ENCODE measurements at places on chromosomes 1 and 21.

DNA sequence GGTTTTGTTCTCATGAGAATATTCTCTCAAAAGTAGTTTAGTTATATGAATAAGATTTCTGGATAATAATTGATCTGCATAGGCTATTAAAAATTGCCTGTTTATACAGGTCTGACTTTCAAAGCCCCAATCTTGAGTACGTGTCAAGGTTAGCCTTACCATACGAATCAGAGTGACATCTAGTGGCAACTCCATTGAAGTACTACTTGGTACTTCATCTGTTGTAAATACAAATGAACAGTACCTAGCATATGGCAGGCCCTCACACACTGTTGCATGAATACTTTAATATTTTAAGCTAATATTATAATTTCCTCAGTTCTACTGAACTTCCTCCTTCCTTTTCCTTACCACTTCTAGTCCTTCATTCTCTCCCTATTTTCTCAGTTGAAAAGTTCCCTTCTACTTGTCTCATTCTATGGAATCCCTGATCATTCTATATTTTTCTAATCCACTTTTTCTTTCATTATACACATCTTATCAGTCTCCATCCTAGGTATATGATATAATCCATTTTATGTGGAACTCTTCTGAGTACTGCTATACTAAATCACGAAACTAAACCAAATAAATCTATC lies 101.2 kb downstream of the AKT3 start:
- DNase-seq = no peak

DNA sequence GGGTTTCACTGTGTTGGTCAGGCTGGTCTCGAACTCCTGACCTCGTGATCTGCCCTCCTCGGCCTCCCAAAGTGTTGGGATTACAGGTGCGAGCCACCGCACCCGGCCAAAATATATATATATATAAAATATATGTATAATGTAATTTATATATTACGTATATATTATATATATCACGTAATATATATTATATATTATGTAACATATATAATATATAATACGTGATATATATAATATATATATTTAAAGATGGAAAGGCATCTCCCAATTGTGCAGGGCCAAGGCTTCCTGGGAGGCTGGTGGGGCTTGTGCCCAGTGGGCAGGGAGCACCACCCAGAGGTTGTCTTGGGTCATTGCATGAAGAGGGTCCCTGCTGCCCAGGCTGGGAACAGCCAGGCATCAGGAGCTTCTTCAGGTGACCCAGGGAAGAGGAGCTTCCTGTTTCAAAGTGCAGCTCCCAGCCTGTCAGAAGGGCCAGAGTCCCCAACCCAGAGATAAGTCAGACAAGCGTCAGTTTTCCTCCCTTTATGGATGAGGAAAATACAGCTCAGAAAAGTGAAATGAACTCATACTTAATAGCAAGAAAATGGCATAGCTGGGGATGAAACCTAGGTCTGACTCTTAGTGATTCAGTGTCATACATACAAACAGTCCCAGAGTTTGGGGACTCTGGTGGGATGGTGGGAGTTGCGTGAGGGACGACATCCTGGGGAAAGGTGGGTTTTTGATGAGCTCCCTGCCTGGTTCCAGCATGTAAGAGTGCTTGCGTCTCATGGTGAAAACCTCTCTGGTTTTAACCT lies 12.0 kb downstream of the UBE2Q1 start:
- DNase-seq = no peak

DNA sequence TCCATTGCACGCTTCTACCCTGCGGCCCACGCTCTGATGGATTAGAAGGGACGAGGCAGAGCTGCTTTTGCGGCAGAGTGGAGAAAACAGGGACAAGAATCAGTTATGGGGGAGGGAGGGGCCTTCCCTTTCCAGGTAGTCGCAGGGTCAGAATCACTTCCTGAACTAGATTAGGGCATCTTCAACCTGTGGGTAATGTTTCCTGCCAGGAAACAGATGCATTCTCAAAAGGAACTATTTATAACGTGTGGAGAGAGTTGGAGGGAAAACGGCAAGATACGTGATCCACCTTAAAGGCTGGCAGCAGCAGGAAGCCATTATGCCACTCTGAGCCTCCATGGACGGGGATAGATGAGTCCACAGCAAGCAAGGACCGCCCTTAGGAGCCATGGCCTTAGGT lies 59.9 kb upstream of the CNTN2 start:
- no peak for DNase-seq

DNA sequence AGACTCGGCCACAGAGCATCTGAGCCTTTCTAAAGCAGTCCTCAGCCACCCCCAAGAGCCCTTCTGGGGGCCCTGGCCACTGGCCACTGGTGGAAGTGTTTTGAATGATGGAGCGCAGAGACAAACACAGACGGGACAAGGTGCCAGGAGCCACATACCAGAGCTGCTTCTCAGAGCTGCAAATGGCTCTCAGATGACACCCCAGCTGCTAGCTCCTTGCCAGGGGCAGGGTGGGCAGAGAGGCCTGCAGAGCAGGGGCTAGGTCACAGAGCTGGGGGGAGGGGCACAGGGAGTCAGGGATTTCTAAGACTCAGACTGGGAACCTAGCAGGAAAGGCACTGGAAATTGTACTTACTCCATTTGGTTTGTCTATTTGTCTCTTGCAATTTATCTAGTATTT lies 30.4 kb downstream of the KCNN3 start:
- DNase-seq = no peak

GRCh38 chr1:227270554-227270953 lies 47.7 kb downstream of the CDC42BPA start:
- DNase-seq = no peak

- no peak for DNase-seq
Measured at GRCh38 chr1:40762144-40762923, 21.3 kb upstream of the KCNQ4 start.

DNA sequence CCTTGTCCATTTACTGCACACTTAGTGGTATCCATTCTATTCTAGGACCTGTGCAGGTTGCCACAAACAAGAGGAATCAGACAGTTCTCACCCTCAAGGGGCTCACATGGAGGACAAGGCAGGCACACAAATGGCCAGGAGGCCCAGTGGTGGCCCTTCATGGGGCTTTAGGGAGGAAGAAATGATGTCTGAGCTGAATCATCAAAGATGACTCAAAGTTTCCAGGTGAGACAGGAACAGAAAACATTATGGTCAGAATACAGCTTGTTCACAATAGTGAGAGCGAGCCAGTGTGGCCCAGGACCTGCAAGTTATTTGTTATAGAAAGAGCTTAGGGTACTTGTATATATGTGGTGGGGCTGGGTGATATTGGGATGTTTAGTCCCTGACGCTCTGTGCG lies 26.4 kb downstream of the SHISAL2A start:
- DNase-seq = no peak

- DNase-seq = no peak
Measured at GRCh38 chr1:6801966-6802365, 16.7 kb downstream of the CAMTA1 start.

GRCh38 chr1:247440001-247440620 lies 17.8 kb downstream of the OR2B11 start:
- no peak for DNase-seq

GRCh38 chr1:28200234-28200873 lies 23.9 kb upstream of the PTAFR start:
- no peak for DNase-seq

DNA sequence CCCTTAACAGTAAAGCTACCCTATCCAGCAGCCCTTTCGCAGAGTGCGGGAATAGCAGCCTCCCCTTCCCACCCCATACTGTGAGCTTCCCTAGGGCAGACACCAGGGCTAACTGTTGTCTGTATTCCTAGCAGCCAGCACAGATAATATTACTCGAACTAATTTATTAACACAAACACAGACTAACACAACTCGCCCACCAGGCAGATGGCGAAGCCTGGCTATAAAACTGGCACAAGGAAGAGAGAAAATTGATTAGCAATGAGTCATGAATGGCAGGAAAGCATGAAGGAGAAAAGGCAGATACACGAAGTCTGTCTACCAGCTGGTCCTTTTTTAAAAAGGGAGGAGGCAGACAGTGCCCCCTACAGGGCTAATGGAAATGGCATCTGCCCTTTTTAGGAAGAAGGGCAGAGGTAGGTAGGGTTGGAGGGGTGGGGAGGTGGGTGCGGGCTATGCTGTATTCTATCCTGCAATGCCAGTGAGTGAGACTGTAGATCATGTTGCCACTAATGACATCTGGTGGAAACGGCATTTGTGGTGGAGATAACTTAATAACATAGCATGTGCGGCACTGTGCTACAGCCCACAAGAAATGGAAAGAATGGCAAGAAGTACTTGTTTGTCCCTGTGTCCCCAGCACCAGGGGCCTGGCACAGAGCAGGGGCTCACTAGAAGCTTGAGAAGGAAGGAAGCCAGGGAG lies 30.6 kb upstream of the CTPS1 start:
- DNase-seq = peak; percentile 17

DNA sequence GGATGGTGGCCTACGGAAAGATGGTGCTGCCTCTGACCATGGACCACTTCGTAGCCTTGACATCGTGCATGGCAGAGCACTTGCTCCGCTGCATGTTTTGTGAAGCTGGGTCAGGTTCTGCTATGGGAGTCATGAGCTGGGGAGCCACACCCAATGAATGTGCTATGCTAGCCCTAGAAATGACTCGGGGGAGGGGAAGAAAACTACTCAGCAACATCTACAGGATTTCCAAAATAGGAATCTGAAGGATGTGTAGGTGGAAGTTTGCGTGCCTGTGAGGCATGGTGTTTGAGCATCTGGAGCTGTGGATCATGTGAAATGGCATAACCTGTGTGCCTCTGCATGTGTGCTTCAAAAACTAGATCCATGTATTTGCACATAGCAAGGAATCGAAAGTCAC lies 247.3 kb downstream of the CACNA1E start:
- DNase-seq = no peak

GRCh38 chr1:151611288-151611790 lies 511 bp upstream of the SNX27 start:
- DNase-seq = no peak

DNA sequence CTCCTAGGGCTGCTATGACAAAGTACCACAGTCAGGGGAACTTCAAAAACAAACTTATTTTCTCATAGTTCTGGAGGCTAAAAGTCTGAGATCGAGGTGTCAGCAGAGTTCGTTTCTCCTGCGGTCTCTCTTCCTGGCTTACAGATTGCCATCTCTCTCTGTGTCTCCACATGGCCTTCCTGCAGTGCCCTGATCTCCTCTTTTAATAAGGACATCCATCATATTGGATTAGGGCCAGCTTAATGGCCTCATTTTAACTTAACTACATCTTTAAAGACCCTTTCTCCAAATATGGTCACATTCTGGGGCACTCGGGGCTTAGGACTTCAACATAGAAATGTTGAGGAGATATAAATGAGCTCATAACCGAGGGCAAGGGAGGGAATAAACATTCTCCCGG lies 12.2 kb downstream of the C1orf74 start:
- no peak for DNase-seq

GRCh38 chr1:41418857-41419583 lies 57.8 kb downstream of the FOXO6 start:
- DNase-seq = no peak

- DNase-seq = no peak
Measured at GRCh38 chr1:50774759-50775351, 185.2 kb downstream of the FAF1 start.

- no peak for DNase-seq
Measured at GRCh38 chr1:55699228-55699627, 484.1 kb upstream of the USP24 start.

GRCh38 chr1:211741116-211741515 lies 65.7 kb upstream of the NEK2 start:
- DNase-seq = no peak

- no peak for DNase-seq
Measured at GRCh38 chr21:15741510-15741909, 11.7 kb downstream of the USP25 start.

DNA sequence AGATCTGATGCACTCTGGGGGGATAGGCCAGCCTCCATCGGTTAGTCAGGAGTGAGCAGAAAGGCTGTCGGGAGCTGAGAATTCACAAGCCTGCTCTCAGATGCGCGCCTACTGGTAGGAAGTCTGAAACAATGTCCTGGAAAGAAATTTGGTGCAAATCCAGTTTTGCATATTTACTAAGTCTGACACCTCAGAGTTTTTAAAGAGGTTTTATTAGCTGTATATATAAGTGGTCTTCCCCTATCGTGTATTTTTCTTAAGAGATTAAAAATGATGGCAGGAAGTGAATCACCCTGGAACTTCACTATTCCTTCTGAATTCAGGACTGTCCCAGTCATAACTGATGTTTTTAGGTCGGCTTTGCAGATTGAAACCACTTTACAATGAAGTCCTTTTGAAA lies 99.8 kb upstream of the C1orf105 start:
- DNase-seq = no peak

DNA sequence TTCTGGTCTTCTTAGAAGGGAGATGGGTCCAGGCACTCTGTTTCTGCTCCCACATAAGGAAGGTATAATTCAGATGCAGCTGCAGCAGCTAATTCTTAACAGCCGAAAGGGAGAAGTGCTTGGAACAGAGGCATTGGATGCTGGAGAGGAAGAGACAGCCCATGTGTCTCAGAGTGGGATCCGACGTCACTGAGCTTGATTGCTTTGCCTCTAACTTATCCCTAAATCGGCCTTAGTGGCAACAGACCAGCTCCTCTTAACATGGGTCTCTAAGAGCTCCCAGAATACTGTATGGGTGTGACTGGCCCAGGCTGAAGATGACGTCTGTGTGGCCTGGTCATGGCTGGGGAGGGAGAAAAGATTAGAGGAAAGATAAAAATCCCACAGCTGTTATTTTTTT lies 40.7 kb upstream of the KCND3 start:
- no peak for DNase-seq
